Stimulated activated CD8-positive, alpha-beta memory T cell treated with anti-CD3 and anti-CD28 coated beads, Interleukin-7, amount 100 ng/mL, for 1 hour (primary cell): ENCODE measurements at places on chromosomes 13 and 19.

DNA sequence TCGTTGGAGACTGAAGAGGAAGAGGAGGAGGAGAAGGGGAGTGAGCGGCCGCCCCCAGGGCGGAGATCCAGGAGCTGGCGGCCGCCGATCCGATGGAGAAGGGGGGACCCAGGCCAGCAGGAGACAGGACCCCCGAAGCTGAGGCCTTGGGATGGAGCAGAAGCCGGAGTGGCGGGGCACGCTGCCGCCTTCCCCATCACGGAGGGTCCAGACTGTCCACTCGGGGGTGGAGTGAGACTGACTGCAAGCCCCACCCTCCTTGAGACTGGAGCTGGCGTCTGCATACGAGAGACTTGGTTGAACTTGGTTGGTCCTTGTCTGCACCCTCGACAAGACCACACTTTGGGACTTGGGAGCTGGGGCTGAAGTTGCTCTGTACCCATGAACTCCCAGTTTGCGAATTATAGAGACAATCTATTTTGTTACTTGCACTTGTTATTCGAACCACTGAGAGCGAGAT, 1.8 kb downstream of the GADD45B start:
- DNase-seq = no peak

- DNase-seq = no peak
These were observed 73.6 kb upstream of the OBI1 start for GRCh38 chr13:78732445-78733017.

GRCh38 chr13:70394031-70394548, 285.8 kb upstream of the KLHL1 start:
- no peak for DNase-seq

DNA sequence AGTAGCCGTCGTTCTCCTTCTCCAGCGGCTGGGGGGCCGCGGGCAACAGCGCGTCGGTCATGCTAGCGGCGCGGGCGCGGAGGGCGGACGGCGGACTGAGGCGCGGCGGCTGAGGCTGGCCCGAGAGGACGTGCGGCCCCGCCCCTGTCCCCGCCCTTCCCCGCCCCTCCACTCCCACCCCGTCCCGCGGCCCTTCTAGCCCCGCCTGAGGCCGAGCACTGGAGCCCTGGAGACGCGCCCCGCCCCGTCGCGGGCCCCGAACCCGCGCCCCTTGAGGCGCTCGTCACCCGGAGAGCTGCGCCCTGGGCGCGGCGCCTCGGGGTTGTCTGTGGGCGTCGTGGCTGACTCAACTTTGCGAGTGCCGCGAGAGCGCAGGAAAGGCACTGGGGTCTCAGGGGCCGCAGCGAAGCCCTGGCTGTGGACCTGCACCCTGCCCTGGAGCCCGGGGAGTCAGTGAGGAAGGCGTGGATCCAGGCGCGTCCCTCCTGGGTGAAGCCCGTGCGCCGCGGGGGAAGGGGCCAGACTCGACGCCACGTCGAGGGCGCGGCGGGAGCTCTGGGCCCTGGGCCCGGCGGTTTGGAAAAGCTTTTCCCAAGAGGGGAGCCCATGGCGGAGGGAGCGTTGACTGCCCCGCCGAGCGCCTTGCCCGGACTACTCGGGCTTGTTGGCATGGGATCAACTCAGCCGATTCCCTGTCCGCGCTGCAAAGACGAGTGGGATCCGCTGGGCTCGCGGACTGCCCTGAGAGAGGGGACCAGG, at the start of gene RHPN2:
Gene RHPN2 (minus strand): TSS at position 97 of the 759 bp plus-strand sequence. CDS start 36 bp downstream, at position 61.
- peak; percentile 8 for DNase-seq

DNA sequence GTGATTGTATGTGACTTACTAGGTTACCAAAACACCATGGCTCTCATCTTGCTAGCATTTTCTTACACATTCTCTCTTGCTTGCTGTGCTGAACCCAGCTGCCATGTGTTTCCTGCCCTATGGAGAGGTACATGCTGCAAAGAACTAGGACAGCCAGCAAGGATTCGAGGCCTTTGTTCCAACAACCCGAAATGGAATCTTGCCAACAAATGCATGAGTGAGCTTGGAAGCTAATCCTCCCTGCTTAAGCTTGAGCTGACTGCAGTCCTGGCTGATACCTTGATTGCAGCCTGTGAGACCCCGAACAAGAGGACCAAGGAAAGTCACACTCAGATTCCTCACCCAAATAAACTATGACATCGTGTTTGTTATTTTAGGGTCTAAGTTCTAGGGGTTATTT, 651.2 kb downstream of the SLITRK6 start:
- no peak for DNase-seq

GRCh38 chr13:51380269-51380668, 40.8 kb downstream of the SERPINE3 start:
- DNase-seq = no peak

- no peak for DNase-seq
These were observed 78.8 kb downstream of the MAP4K1 start for GRCh38 chr19:38538793-38539528.

- no peak for DNase-seq
These were observed 26.2 kb downstream of the CELF5 start for GRCh38 chr19:3250675-3251074.

DNA sequence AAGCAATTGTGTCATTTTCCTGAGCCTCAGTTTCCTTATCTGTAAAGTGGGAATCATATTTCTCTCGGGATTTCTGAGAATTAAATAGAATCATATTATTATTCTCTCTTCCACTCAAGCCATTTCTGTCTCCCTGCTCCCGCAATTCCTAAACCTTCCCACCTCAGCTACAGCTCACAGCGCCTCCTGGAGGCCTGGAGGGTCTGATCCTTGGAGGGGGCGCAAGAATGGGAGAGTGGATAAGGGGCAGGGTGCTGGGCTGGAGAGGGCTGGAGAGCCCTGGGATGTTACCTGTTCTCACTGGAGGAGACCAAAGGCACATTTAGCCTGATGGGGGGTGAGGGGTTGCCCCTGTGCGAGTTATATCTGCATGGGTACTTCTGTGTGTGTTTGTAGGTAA, 31.1 kb upstream of the CYP2S1 start:
- DNase-seq = no peak

DNA sequence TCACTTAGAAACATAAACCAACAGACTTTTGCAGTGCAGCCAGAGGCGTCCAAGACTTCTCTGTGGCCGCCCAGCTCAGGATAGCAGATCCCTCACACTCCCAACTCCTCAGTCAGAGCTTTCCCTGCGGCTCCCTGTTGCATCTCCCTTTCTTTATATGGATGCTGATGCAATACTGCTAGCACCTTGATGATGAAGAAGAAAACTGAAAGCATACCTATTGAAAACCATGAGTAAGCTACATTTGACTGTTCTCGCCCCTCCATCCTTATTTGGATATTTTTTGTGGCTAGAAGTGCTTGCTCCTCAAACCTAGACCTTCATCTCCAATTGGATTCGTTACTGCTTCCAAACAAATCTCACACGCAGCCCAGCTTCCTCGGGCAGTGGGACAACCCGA, 57.3 kb upstream of the UBL3 start:
- DNase-seq = no peak

- DNase-seq = no peak
These were observed 199.7 kb upstream of the TSHZ3 start for GRCh38 chr19:31548941-31549340.

DNA sequence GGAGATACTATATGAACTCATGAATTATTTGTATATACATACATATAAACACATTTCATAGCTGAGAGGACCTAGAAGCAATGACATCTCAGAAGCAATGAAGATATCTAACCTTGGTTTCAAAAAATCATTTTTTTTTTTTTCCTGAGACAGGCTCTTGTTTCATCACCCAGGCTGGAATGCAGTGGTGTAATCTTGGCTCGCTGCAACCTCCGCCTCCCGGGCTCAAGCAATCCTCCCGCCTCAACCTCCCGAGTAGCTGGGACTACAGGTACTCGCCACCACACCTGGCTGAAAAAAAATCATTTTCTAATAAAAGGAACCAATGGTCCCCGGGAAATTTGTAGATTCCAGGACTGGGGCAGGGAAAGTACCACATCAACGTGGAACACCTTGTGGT, 4.0 kb downstream of the ZNF565 start:
- no peak for DNase-seq

- DNase-seq = no peak
These were observed 965 bp downstream of the TTC9B start for GRCh38 chr19:40217027-40217810.

GRCh38 chr19:45828523-45828922, 13.4 kb upstream of the RSPH6A start:
- no peak for DNase-seq

- no peak for DNase-seq
These were observed 57.0 kb downstream of the PCDH20 start for GRCh38 chr13:61358599-61358998.

DNA sequence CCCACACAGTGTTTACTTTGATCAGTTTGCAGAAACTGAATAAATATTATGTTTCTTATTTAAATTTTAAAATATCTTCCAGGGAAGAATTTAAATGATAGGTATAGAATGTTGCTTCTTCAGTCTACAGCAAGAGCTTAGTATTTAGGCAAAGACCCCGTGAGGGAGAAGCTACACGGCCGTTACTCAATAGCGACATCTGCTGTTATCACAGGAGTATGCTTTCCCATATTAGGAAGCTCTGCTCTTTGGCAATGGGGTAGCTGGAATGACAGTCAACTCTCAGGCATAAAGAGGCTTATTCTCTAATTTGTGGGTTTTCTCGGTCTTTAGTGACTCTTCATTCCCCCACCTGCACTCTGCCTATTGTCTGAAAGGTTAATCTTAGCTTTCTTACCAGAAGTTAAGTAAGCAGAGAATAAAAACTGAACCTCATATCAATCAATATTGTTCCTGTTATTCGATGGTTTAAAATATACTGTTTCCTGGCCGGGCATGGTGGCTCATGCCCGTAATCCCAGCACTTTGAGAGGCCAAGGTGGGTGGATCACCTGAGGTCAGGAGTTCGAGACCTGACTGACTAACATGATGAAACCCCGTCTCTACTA, 13.2 kb upstream of the LHFPL6 start:
- no peak for DNase-seq

GRCh38 chr19:1266916-1267476, 2.1 kb upstream of the CIRBP start:
- DNase-seq = no peak

DNA sequence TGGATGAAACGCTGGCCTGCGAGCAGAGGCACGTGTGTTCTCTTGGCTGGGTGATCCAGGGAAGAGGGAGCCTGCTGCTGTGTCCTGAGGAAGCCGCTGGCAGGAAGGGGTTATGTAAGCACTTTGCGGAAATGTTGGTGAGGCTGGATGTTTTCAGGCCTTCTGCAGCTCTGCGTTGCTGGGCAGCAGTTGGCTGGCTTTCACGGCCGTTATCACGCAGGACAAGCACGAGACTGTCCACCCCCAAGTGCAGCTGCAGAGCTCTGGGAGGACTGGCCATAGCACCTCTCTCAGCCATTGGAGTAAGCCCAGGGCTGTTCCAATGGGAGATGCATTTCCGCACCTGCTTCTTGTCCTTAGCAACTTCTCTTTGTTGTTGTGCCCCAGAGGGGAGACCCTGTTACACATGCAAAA, 146.9 kb upstream of the SOX21 start:
- DNase-seq = no peak

DNA sequence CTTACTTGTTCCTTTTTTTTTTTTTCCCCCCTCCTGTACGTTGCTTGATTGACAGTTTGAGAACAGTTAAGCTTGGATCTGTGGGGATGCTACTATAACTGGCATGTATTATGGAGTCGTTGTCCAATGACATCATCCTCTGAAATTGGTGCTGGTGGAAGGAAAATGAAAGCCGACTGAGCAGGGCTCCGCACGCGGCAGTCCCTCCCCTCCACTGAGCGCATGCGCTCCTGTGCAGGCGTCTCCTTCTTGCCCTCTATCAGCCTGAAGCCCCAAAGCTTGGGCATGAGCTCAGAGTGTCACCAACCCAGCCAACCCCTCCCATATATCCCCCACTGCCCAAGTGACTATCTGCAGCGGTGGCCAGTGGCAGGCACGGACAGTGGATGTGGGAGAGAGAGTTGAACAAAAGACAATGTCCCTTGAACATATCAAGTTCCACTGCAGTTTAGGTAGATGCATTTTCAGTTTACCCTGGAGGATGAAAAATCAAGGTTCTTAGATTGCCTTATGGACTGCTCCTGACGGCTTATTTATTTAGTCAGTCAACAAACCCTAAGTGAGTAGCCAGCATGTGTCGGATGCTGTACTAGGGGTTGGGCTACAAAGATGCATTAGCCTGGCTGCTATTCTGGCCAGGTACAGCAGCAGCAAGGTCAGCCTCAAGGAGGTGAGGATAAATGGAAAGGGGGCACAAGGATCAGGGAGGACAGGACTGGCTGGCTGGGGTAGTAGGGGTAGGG, 20.8 kb downstream of the MBNL2 start:
- DNase-seq = no peak

- DNase-seq = no peak
These were observed 75.6 kb downstream of the SPACA7 start for GRCh38 chr13:112451512-112452379.

GRCh38 chr19:46613525-46613924, 11.4 kb downstream of the PTGIR start:
- DNase-seq = no peak

- no peak for DNase-seq
These were observed 4.4 kb upstream of the SIN3B start for GRCh38 chr19:16824658-16825311.

- no peak for DNase-seq
These were observed 7.3 kb upstream of the LMO7 start for GRCh38 chr13:75628801-75629200.

- no peak for DNase-seq
These were observed 47.5 kb upstream of the LSM14A start for GRCh38 chr19:34124828-34125227.

DNA sequence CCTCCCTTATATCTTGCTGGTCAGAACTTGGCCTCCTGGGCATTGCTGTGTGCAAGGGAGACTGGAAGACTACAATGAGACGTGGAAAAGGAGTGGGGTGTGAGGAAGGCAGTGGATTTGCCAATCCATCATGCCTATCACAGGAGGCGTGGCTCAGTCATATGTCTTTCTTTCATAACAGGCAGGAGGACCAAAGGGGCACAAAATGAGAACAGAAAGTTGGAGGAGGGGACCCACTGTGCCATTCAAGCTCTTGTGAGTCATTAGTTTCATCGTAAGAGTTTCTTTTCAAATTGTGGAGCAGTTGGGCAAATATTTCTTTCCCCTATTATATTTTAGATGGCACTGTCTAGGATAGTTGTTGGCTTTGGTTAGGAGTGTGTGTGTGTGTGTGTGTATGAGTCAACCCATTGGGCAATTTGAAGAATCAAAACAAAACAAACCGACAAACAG, 471.5 kb downstream of the TSHZ3 start:
- DNase-seq = no peak

DNA sequence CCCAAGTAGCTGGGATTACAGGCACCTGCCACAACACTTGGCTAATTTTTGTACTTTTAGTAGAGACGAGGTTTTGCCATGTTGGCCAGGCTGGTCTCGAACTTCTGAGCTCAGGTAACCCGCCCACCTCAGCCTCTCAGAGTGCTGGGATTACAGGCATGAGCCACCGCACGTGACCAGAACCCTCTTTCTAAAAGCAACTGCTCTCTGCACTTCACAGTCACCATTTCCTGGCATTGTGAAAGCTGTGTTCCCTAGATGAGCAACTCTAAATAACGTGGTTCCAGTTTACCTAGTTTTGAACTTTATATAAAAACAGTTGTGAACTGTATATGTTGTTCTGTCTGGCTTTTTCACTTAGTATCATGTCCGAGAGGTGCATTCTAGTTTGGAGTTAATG, 152.9 kb downstream of the SIPA1L3 start:
- DNase-seq = no peak

- no peak for DNase-seq
These were observed 174.7 kb downstream of the MZT1 start for GRCh38 chr13:72552731-72553130.

- DNase-seq = no peak
These were observed 86.2 kb downstream of the IRS2 start for GRCh38 chr13:109700176-109700575.
